CD8-positive, alpha-beta T cell (primary cell): ENCODE measurements at places on chromosomes 3 and 15. TPM values are rescaled to one million over a fixed set of nuclear protein-coding genes. Genes with fewer than 3 reads are reported as not detected.

DNA sequence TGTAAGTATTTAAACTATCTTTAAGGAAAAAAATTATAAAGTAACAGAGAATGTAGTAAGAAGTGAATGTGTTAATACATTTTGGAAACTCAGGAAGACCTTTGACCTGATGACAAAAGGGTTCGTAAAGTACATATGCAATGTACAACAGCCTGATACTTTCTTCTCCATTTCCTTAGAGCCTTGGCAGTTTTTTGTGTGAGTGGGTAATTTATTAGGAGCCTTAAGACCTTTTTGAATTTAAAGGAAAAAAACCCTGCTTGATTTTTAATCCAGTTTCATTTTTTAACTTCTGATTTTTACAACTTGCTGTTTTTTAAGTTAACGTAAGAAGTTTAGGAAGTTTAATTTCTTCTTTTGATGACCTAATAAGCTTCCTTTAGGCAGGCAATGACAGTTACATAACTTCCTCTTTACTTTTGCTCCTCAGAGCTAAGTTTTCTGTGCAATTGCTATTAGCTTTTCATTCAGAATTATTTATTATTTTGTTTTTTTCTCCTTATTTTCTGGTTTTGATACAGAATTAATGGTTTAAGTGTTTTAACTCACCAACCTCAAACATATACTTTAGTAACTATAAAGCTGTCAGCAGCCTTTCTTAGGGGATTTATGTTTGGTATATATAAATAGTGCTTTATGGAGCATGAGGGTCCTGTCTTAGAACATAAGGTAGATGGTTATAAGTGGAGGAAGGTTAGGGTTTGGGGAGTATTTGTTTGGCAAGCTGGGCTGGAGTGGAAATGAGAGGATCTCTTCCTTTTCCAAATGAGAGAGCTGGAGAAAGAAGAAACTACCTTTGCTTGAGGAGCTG, 35.2 kb downstream of the ARMC8 start:
- DNase-seq, result no peak

DNA sequence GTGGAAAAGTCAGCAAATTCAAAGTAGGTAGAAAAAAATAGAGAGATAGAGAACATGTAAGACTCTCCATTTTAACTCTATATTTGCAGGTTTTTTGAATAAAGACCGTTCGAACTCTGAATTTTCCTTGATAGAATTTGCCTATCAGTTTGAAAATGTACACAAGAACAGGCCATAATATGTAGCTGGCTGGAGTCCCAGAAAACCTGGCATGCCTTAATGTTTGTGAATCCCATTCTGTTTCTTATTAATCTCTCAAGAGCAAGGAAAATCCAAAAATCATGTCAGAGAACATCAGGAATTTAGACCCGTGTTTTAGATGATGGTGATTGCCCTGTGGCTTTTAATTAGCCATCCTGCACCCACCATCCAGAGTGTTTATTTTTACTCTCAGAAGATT, 7.2 kb upstream of the CFAP161 start:
- no peak for DNase-seq

GRCh38 chr3:192169332-192169915, 557.9 kb downstream of the FGF12 start:
- no peak for DNase-seq

- DNase-seq, result no peak
Observed at GRCh38 chr3:23608650-23609049, 197.1 kb upstream of the UBE2E1 start.

DNA sequence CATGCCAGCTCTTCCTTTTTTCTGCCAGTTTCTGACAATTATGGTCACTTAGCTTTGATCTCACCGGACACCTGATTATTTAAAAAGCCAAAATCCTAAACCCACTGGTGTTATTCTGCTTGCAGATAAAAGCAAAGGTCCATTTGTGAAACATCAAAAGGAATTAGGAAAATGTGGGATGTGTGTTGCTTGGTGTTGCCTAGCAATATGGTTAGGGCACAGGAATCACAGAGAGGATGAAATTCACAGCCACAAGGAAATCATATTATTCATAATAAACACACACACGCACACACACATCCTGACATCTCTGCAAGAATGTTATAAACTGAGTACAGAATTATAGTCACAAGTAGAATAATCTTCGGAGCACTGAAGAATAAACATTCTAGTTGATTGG, 89.3 kb upstream of the BHLHE40 start:
- DNase-seq, result no peak

DNA sequence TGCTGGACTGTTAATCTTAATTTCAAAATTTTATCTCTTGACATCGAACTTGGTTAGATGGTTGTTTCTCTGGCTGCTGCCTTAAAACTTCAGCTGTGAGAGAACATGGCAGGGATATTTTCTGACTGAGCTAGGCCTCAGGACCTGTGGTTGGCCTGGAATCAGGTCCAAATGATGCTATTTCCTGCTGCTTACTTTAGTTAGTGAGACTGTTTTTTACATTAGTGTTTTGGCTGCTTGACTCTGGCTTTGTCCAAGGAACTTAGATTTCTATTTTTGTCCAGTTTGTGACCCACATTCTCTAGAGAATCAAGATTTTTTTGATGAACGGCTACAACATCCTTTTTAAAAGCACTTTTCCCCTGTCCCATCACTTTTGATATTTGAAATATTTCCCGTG, 497.9 kb upstream of the SGO1 start:
- DNase-seq, result no peak

- DNase-seq, result peak; percentile 46
Observed at GRCh38 chr15:45126535-45127158, 3.0 kb downstream of the DUOXA1 start.

DNA sequence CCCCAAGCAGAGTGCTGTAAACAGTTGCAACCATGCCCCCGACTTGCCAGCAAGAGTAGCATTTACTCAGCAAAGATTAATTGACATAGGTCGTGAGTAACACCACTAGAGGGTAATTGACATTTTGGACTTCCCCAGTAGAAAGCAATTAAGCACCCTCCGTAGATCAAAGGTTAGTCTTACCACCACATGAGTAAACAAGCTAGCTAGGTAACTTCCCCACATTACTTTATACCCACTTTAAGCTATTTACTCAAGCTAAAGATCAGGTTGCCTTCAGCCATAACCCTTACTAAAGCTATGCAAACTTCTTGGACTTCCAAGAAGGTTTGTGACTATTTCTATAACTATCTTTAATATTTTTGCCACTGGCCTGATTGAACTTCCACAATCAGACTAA, 1072.7 kb downstream of the OTOL1 start:
- no peak for DNase-seq

DNA sequence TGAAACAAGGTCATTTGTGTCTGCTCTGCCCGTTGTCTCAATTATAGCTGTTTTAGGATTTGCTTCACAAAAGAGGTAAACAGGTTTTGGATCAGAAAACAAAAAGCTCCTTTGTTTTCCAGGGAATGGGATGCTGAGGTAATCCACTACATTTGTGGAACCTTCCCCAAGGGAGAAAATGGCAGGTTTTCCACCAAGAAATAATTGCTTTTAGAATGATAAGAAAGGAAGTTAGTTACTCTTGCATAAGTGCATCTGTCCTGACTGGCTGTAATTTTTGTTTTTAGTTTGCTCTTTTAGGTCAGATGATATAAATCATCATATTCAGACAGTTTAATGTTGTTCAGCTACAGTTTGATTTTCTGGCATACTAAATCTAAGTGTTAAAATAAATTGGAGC, 198.5 kb upstream of the COL8A1 start:
- no peak for DNase-seq

- DNase-seq, result no peak
Observed at GRCh38 chr3:46903341-46904302, 26.1 kb downstream of the PTH1R start.

DNA sequence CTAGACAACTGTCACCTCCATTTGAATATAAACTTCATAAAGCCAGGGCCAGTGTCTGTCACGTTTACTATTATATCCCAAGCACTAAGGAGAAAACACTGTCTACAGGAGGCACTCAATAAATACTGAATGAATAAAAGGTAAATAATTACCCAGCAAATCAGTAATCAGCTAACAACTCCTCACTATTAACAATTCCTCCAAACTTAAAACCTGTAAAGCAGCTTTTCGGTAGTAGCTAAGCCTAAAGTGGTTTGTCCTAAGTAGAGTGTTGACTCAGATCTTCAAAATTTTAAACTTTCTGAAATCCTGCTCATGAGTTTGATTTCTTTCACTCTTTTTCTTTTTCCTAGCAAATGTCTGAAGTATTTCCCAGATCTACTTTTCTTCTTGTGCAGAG, 39.9 kb downstream of the C3orf80 start:
- DNase-seq, result no peak

The PDCD6IP gene
- total RNA-seq, result 84.7 TPM

The CASR gene
- not detected for total RNA-seq

The C3orf38 gene
- 45.5 TPM for total RNA-seq

The TLR9 gene
- total RNA-seq, result not detected

DNA sequence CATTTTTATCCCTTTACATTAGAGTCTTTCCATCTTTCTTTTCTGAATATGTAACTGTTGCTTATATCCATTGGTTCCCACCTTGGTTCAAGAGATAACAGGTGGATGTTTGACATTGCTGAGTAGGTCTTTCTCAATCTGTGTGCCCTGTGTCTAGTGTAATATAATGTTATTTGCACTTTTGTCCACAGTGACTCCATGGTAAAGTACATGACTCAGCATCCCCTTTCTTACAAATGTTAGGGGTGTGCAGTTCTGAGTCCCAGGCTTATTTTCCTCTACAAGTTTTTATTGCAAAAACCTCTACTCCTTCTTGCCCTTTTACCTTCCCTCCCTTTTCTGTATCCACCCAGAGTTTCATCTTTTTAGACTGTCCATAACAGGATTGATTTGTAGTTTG, 116.5 kb downstream of the RSRC1 start:
- DNase-seq, result no peak

The SCN11A gene
- total RNA-seq, result 0.11 TPM

The HGD gene
- total RNA-seq, result 3.2 TPM

GRCh38 chr3:158916111-158916510, 114.3 kb downstream of the MFSD1 start:
- DNase-seq, result no peak

The SLITRK3 gene
- total RNA-seq, result not detected

DNA sequence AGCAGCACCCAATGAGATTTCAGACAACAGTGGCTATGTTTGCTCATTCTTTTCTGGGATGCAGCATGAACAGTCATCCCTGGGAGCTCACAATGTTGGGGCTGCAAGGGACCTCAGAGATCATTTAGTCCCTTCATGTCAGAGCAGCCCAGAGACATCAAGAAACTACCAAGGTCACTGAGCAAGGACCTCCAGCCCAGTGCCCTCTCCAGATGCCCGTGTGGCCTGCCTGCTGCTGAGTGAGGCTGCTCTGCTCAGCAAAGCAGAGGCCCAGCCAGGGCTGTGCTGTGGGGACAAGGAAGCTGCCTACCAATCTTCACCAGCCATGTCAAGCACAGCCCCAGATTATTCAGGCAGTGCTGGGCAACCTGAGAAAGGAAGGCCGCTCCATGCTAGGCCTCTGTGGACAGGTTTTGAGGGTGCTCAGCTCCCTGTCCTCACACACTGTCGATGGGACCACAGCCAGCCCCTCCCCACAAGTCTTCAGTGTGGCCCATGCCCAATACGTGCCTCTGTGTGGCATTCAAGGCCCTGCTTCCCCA, 99.7 kb downstream of the DAPK2 start:
- DNase-seq, result no peak

The SLC22A14 gene
- not detected for total RNA-seq

- no peak for DNase-seq
Observed at GRCh38 chr15:68830141-68830785, 9.6 kb upstream of the ANP32A start.

GRCh38 chr3:15160662-15161061, 45.4 kb upstream of the CAPN7 start:
- DNase-seq, result no peak

The RPL29 gene
- total RNA-seq, result 1,736 TPM

- DNase-seq, result peak; percentile 30
Observed at GRCh38 chr3:195907934-195908693, at the start of gene TNK2. Gene TNK2 (minus strand): TSS chr3:195908551. CDS start chr3:195888588, 19,963 bp downstream.
